ENCODE measurements at places on chromosomes 4 and X. TPM values are rescaled to one million over a fixed set of nuclear protein-coding genes. Genes with fewer than 3 reads are reported as not detected.
A peak's percentile ranks its signal among the peaks of the same experiment; 100 is the strongest.

P2RY8 gene
- not detected for total RNA-seq

CT45A5 gene
- not detected for total RNA-seq

FRMD7 gene
- total RNA-seq, result not detected

FGF5 gene
- not detected for total RNA-seq

NIPAL1 gene
- 7.0 TPM for total RNA-seq

HS6ST2 gene
- 13.4 TPM for total RNA-seq

GASK1B gene
- 2.8 TPM for total RNA-seq

PAGE1 gene
- total RNA-seq, result not detected

FHIP1A gene
- 33.7 TPM for total RNA-seq

CLCN4 gene
- 3.1 TPM for total RNA-seq

- H3K4me3 ChIP-seq, result no peak overlapping the region
- peaks cover 18% of the 10 kb centered on the region for H3K27me3 ChIP-seq
- H3K4me1 ChIP-seq, result no peaks in the 10 kb centered on the region
- DNase-seq, result no peak
Observed at GRCh38 chrX:140065961-140066662, 100.8 kb upstream of the CXorf66 start.

- H3K4me1 ChIP-seq, result peaks cover 14% of the 10 kb centered on the region
- DNase-seq, result no peak
- no peaks in the 10 kb centered on the region for H3K36me3 ChIP-seq
- 0 out of 2 replicates have a peak overlapping the region, but pooled peaks have one; percentile 10 for H3K4me3 ChIP-seq
- H3K27me3 ChIP-seq, result no peaks in the 10 kb centered on the region
Observed at GRCh38 chr4:110487873-110488272, 11.9 kb downstream of the ENPEP start.

- peak overlapping the region; percentile 72 for H3K4me3 ChIP-seq
- H3K36me3 ChIP-seq, result no peaks in the 10 kb centered on the region
- H3K27me3 ChIP-seq, result no peaks in the 10 kb centered on the region
- H3K4me1 ChIP-seq, result no peaks in the 10 kb centered on the region
- H3K27ac ChIP-seq, result peak overlapping the region; percentile 51
Observed at GRCh38 chr4:17613761-17614415, 553 bp upstream of the MED28 start.

GRCh38 chrX:42094218-42094617 lies 170.9 kb upstream of the CASK start:
- H3K27me3 ChIP-seq, result no peaks in the 10 kb centered on the region
- no peaks in the 10 kb centered on the region for H3K4me1 ChIP-seq
- H3K27ac ChIP-seq, result no peak overlapping the region
- no peak for DNase-seq
- H3K36me3 ChIP-seq, result no peaks in the 10 kb centered on the region
- H3K4me3 ChIP-seq, result no peak overlapping the region

GRCh38 chrX:130916636-130917422 lies 13.8 kb upstream of the ENOX2 start:
- no peak overlapping the region for H3K27ac ChIP-seq
- 0 out of 2 replicates have a peak, but pooled peaks cover 6% of the 10 kb centered on the region for H3K27me3 ChIP-seq
- no peaks in the 10 kb centered on the region for H3K4me1 ChIP-seq
- peak; percentile 38 for DNase-seq
- H3K4me3 ChIP-seq, result no peak overlapping the region

GRCh38 chr4:77579406-77580076 lies 26.1 kb upstream of the CXCL13 start:
- peaks cover 39% of the 10 kb centered on the region for H3K4me1 ChIP-seq
- no peak overlapping the region for H3K4me3 ChIP-seq
- H3K27ac ChIP-seq, result peak overlapping the region; percentile 77
- peak; percentile 27 for DNase-seq
- no peaks in the 10 kb centered on the region for H3K36me3 ChIP-seq
- no peaks in the 10 kb centered on the region for H3K27me3 ChIP-seq

GRCh38 chr4:10579648-10580047 lies 104.9 kb downstream of the CLNK start:
- no peaks in the 10 kb centered on the region for H3K36me3 ChIP-seq
- no peak overlapping the region for H3K27ac ChIP-seq
- no peak overlapping the region for H3K4me3 ChIP-seq
- no peak for DNase-seq
- H3K27me3 ChIP-seq, result no peaks in the 10 kb centered on the region

- H3K4me1 ChIP-seq, result no peaks in the 10 kb centered on the region
- peak; percentile 58 for DNase-seq
- no peaks in the 10 kb centered on the region for H3K36me3 ChIP-seq
- H3K27me3 ChIP-seq, result no peaks in the 10 kb centered on the region
Observed at GRCh38 chr4:122341886-122342285, 36.9 kb upstream of the ADAD1 start.

GRCh38 chrX:74923942-74924448 lies 1.3 kb downstream of the NEXMIF start:
- H3K27ac ChIP-seq, result no peak overlapping the region
- no peaks in the 10 kb centered on the region for H3K36me3 ChIP-seq
- no peak overlapping the region for H3K4me3 ChIP-seq
- H3K27me3 ChIP-seq, result no peaks in the 10 kb centered on the region
- H3K4me1 ChIP-seq, result no peaks in the 10 kb centered on the region

GRCh38 chr4:24287096-24287495 lies 297.3 kb downstream of the DHX15 start:
- no peak overlapping the region for H3K27ac ChIP-seq
- no peak overlapping the region for H3K4me3 ChIP-seq
- no peaks in the 10 kb centered on the region for H3K27me3 ChIP-seq
- no peaks in the 10 kb centered on the region for H3K4me1 ChIP-seq
- no peaks in the 10 kb centered on the region for H3K36me3 ChIP-seq

GRCh38 chr4:970046-970745 lies 3.2 kb downstream of the DGKQ start:
- H3K27me3 ChIP-seq, result no peaks in the 10 kb centered on the region
- H3K27ac ChIP-seq, result no peak overlapping the region
- H3K4me3 ChIP-seq, result no peak overlapping the region
- no peaks in the 10 kb centered on the region for H3K36me3 ChIP-seq
- peak; percentile 46 for DNase-seq

- H3K4me1 ChIP-seq, result no peaks in the 10 kb centered on the region
- no peak for DNase-seq
- no peak overlapping the region for H3K4me3 ChIP-seq
Observed at GRCh38 chrX:134161162-134161561, 75.8 kb upstream of the CCDC160 start.

DNA sequence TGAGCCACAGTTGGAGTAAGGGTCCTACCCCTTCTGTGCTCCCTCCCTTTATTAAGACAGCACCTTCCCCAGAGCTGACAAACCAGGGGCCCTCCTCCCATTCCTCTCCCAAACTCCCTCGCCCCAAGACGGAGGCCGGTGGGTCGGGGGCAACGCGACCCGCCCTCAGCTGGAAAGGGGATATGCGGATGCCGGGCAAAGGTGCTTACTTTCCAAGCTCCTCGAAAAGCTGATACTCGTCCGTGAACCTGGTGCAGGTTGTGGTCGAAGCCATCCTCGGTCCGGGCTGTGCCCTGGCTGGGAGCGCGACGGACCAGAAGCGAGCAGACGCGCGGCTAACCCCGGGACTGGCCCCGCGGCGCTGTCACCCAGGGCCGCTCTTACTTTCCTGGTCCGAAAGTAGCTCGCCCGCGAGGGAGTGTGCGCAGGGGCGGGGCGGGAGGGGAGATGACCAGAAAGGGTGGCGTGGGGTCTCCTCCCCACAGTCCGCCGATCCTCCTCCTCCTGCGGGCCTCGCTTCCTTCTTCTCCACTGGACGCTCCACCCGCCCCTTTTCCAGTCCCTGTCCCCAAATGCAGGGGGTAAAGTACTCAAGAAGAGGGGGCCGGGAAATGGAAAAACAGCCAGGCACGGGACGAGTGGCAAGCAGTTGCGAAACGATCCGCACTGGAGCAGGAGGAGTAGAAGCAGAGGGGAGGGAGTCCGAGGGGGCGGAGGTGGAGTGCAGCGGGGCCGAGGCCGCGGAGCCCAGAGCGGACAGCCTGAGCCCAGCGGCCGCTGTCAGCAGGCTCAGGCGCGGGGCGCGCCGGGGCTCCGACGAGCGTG lies 531 bp downstream of the CAMK2D start:
- peaks cover 9% of the 10 kb centered on the region for H3K4me1 ChIP-seq
- H3K4me3 ChIP-seq, result peak overlapping the region; percentile 71
- no peaks in the 10 kb centered on the region for H3K27me3 ChIP-seq
- H3K27ac ChIP-seq, result peak overlapping the region; percentile 91
- no peaks in the 10 kb centered on the region for H3K36me3 ChIP-seq
- no peak for DNase-seq

GRCh38 chrX:2572740-2573139 lies 72.0 kb upstream of the DHRSX start:
- H3K4me3 ChIP-seq, result no peak overlapping the region
- H3K4me1 ChIP-seq, result no peaks in the 10 kb centered on the region
- peak; percentile 41 for DNase-seq
- H3K36me3 ChIP-seq, result no peaks in the 10 kb centered on the region

DNA sequence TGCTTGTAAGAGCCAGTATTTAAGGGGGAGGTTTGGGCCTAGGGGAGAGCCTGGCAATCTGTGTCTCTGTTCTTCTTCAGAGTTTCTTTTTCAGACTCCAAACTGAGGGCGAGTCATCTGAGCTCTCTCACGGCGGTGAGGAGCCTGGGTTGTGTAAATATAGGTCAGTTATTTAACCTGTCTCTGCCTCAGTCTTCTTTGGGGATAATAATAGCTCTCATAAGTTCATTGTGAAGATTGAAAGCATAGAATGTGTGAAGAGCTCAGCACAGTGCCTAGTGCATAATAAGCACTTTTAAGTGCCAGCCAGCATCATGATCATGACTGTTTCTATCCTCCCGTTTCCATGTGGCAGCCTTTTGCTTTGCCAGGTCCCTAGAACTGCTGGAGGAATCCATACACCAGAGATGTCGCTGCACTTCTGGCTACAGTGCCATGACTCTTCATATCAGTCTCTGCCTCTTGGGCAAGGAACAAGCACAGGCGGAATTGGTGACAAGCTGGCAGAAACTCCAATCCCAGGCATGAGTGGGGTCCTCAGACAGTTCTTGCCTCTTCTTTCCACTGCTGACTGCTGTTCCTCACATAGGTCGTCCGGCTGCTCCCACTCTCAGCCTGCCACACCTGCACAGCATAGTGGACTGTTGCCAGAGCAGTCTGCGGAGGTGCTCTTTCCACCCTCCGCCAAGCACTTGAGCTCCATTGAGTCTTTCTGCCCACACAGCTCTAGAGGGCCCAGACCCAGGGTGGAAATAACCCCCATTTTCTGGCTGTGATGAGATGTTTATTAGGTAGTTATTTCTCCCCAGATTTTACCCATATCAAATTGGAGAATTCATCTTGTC lies 103.7 kb upstream of the MAML3 start:
- no peaks in the 10 kb centered on the region for H3K27me3 ChIP-seq
- no peaks in the 10 kb centered on the region for H3K36me3 ChIP-seq
- no peak overlapping the region for H3K4me3 ChIP-seq
- H3K4me1 ChIP-seq, result peaks cover 64% of the 10 kb centered on the region

DNA sequence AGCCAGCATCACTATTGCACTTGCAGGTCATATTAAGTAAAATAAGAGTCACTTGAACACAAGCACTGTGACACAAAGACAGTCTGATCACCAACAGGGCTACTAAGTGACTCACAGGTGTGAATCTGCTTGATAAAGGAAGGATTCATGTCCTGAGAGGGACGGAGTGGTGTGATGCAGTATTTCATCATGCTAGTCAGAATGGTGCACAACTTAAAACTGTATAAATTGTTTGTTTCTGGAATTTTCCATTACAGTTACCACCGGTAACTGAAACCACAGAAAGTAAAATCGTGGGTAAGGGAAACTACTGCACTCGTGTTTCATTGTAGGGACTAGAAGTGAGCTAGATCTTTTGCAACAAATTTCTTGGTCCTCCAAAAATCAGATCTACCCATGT lies 109.7 kb downstream of the ELOVL6 start:
- no peaks in the 10 kb centered on the region for H3K27me3 ChIP-seq
- H3K4me1 ChIP-seq, result peaks cover 80% of the 10 kb centered on the region
- H3K4me3 ChIP-seq, result no peak overlapping the region
- 0 out of 2 replicates have a peak overlapping the region, but pooled peaks have one; percentile 34 for H3K27ac ChIP-seq
- no peaks in the 10 kb centered on the region for H3K36me3 ChIP-seq

GRCh38 chr4:186666750-186667149 lies 56.9 kb downstream of the FAT1 start:
- H3K27me3 ChIP-seq, result no peaks in the 10 kb centered on the region
- H3K4me1 ChIP-seq, result no peaks in the 10 kb centered on the region
- no peak overlapping the region for H3K4me3 ChIP-seq
- DNase-seq, result no peak
- H3K27ac ChIP-seq, result no peak overlapping the region
- no peaks in the 10 kb centered on the region for H3K36me3 ChIP-seq

GRCh38 chr4:166064721-166065120 lies 191.7 kb downstream of the TLL1 start:
- no peak overlapping the region for H3K4me3 ChIP-seq
- H3K27me3 ChIP-seq, result no peaks in the 10 kb centered on the region
- H3K4me1 ChIP-seq, result peaks cover 10% of the 10 kb centered on the region
- no peaks in the 10 kb centered on the region for H3K36me3 ChIP-seq

GRCh38 chrX:71532078-71532752 lies 689 bp upstream of the OGT start:
- H3K27ac ChIP-seq, result peak overlapping the region; percentile 88
- DNase-seq, result peak; percentile 85
- H3K27me3 ChIP-seq, result no peaks in the 10 kb centered on the region
- peaks cover 22% of the 10 kb centered on the region for H3K4me1 ChIP-seq
- peak overlapping the region; percentile 96 for H3K4me3 ChIP-seq
- no peaks in the 10 kb centered on the region for H3K36me3 ChIP-seq

DNA sequence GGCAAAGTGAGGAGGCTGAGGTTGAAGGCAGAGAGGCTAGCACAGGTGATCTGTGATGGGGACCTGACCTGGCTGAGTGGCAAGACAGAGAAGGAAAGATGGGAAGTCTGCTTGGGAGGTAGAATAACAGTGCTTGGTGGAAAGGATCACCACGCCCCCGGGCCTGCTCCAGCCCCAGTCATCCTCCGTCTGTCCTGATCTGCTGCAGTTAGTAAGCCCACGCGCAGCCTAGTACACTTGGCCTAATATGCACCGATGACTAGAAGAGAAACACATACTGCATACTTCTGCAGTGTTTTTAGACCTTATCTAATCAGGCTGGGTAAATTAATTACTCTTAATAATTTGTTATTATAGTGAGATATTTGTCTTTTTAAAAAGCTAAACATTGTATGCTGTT lies 103.7 kb upstream of the KLF3 start:
- H3K36me3 ChIP-seq, result no peaks in the 10 kb centered on the region
- H3K27me3 ChIP-seq, result no peaks in the 10 kb centered on the region
- H3K4me3 ChIP-seq, result no peak overlapping the region
- no peaks in the 10 kb centered on the region for H3K4me1 ChIP-seq
- no peak for DNase-seq
- H3K27ac ChIP-seq, result no peak overlapping the region

DNA sequence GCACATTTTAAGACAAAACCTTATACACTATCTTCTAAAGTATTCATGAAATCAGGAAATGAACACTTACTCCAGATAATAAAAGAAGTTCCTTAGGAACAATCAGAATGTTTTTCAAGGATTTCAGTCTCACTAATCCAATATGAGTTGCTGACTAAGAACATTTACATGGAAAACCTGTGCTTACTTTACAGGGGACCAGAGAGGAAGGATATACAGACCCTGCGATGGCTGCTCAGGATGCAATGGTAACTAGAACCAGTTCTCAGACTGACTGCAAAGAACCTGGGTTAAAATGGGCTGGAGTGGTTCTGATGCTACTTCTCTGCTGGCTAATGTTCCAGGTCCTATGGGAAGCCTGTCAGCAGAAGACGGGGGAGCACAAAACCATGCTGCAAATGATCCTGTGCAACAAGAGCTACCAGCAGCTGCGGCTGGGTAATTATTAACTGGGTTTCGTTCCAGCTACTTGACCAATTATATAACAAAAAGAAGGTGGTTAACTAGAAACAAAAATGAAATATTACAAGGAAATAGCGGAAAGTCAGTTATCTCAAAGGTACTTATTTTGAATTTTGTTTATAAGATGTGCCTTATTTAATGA lies 85.3 kb downstream of the ANXA10 start:
- H3K4me1 ChIP-seq, result no peaks in the 10 kb centered on the region
- H3K4me3 ChIP-seq, result no peak overlapping the region
- no peaks in the 10 kb centered on the region for H3K36me3 ChIP-seq
